ENCODE measurements at places on chromosomes 6 and 20.

DNA sequence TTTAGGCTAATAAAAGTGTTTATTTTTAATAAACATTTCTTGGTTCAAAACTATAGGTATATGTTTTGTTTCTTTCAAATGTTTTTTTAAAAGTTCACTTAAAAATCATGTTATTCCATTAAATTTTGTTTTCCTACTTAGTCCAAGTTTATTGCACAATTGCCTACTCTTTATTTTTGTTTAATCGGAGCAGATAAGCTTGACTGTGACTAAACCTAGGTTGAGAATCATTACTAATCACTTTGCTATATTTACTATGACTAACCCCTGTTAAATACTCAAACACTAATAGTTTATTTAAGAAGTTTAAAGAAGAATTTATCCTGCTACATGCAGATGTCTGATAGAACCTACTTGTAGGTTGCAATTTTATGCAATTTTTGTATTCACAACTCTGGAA lies 18.8 kb downstream of the MAP3K4 start:
- no peak for DNase-seq

DNA sequence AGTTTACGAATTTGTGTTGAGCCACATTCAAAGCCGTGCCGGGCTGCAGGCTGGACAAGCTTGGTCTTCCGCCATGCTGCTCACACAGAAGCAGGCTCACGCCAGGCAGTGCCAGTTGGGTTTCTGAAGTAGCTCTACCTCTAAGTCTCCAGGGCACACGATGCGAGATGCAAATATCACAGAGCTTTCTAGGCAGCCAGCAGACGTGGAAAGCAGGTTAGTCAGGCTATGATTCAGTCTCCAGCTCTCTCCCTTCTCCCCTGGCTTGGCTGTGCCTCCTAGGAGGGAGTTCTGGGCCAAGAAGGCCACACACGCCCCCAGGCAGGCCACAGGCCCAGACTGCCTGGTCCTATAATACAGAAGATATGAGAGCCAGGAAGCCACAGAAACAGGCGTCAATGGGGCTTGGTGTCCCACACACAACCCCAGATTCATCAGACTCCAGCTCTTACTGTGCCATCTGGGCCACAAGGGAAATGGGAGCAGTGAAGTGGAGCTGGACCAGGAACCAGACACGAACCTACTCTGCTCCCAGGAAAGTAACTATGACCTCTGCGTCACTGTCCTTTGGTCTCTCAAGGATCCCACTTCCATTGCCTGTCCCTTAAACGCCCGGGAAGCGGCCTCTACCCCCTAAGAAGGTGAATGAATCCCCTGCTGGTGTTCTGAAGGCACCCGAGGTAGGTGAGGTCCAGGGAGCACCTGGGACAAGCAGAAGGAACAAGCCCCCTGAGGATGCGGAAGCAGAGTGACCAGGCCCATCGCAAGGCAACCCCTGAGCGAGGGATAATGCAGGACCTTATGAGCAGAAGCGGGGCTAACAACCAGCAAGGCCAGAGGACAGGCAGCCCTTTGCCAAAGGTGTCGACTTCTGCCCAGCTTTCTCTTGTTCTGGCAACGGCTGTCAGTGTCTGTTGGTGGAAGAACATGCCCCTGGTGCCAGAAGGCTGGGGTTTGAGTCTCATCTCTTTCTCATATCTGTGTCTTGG lies 61.2 kb downstream of the GFOD1 start:
- peak; percentile 60 for DNase-seq

GRCh38 chr20:48293671-48294070 lies 508.4 kb upstream of the SULF2 start:
- no peak for DNase-seq

DNA sequence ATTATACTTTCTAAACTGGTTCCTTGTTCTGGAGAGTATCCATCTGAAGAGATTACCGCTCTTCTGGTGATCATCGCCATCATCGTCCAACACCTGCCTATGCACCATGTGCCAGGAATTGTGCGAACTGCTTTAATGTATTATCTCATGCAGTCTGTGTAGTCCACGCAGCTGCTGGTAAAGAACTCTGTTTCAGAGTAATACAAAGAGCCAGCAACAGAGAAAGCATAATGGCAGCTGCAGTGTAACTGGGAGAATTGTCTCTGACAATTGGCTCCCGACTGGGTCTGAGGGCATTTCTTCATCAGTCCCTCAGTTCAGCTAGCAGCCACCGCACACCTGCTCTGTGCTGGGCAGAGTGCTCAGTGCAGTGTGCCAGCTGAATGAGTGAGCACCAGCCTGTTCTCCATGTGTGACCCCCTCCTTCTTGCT lies 383.4 kb downstream of the GRIK2 start:
- DNase-seq = no peak

- DNase-seq = no peak
Observed at GRCh38 chr6:14170128-14170527, 52.6 kb downstream of the CD83 start.

DNA sequence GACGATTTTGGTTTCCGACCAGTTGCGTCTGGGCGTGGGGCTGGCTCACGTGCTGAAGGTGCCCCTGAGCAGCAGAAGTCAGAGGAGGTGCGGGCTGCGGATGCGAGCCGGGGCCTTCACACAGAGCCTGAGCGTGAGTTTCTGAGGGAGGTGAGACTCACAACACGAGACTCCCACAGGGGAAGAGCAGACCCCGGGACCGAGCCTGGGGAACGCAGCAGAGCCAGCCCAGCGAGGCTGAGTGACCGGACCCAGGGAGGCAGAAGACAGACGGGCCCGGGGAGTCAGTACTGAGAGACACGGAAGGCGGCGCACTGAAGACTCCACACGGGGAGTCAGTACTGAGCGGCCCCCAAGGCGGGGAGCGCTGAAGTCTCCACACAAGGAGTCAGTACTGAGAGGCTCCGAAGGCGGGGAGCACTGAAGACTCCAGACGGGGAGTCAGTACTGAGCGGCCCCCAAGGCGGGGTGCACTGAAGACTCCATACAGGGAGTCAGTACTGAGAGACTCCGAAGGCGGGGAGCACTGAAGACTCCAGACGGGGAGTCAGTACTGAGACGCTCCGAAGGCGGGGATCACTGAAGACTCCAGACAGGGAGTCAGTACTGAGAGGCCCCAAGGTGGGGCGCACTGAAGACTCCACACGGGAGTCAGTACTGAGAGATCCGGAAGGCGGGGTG lies 77.8 kb downstream of the DLL1 start:
- DNase-seq = no peak

DNA sequence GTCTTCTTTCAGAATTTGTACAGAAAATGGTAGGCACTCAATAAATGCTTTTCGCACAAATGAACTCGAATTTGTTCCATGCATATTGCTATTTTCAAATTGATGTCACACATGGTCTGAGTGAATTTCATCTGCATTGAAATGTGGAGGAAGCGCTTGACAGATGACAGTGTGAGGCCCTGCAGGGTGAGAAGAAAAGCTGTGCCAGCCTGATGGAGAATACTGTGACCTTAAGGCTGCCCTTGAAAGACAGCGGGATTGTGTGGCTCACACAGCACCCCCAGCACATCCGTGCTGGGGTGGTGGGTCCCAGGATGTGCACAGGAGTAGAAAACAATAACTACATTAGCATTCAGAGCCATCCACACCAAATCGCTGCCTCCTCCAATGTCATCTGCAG lies 14.8 kb upstream of the MCHR2 start:
- DNase-seq = no peak

DNA sequence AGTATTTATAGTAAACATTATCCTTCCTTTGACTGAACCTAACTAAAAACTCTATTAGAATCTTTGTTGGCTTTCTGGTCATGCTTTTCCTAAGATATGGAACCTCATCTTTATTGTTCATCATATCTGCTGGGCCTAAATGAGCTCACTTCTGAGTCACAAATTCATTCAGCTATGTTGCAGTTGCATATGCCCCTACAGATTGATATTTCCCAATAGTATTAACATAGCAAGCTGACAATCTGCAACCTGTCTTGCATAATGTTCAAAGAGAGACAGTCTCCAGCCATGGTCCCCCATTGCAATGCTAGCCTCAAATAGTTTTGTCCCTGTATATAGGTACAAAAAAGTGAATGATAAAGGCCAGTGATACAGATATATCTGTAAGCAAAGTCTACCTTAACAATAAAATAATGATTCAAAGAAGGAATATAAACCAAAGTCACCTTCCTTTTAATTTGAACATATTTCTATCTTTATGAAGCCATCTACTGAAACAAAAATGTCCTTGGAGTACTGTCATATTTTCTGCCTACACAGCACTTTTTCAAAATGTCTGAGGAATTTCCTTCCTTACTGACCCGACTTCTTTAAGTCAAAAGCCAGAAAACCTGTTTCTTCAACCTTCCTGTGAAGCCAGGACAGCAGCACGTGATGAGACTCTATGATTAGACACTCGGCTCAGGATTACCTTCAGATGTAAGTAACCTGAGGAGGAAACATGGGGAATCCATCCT lies 140.7 kb downstream of the UBE3D start:
- no peak for DNase-seq

DNA sequence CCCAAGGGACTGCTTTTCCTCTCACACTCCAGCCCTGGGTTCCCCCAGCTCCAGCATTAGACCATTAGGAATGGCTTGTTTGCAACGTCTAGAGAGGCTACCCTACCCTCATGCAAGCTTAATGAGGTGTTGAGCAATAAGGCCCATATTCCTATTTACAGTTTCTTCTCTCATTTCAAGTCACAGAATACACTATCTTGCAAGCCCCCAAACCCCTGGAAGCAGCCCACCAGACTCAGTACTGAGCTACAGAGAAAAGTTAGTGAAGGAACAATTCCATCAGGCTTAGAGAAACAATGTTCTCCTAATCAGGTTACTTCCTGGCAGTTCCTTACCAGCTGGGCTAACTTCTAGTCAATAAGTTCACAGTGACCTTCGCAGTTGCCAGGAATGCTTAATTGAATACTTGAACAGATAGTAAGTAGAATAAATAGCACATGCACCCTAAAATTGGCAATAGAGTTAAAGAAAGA lies 606.5 kb upstream of the NOX3 start:
- DNase-seq = no peak

GRCh38 chr6:26502626-26503025 lies 2.5 kb downstream of the BTN1A1 start:
- DNase-seq = no peak

DNA sequence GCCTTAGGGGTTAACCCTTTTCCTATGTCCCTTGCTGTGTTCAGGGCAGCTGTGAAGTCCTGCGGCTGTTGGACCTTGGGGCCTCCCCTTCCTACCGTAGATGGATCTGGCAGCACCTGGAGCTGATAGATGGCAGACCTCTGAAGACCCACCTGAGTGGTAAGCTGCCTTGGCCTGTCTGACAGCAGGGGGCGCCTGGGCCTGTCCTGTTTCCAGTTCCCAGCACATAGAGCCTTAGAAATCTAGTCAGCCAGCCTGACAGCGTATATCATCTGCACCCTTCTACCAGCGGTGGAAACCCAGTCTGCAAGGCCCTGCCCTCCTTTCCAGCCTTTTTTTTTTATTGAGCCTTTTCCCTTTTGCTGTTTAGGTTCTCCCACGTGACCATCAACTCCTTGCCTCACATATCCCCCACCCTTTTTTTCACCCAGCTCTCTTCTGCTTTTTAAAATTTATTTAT lies 26.6 kb downstream of the CNBD2 start:
- DNase-seq = peak; percentile 87

DNA sequence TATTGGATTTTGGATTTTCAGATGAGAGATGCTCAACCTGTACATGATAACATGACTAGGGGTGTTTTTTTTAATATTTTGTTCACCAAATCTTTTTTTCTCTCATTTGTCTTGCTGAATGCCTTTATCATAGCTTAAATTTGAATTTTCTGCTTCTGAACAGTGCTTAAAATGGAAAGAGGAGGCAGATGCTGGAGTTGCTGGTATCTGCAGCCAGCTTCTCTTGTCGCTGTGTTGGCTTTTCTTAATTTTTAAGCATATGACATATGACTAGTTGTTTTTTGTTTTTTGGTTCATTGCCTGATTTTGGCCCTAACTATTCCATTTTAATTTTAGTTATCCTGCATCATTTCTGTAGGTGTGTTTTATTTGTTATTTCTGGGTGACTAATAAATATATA lies 196.1 kb downstream of the PLCB1 start:
- no peak for DNase-seq

GRCh38 chr6:118468682-118469465 lies 79.2 kb upstream of the PLN start:
- no peak for DNase-seq

DNA sequence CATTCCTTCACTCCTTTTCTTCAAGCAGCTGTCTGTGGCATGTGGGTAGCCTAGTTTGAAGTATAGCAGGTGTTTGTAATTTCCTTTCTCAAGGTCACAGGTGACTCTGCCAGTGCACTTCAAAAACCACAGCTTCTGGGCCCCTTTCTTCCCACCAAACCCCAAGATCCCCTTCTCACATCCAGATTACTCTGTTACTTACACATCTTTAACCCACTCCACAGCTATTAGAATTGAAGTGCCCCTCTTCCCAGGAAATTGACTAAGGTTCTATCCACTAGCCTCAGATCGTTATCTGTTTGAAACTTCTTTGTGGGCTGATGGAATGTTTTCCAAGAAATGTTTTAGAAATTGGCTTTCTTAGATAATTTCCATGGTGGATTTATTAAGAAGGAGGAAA lies 150.8 kb downstream of the AHI1 start:
- no peak for DNase-seq

DNA sequence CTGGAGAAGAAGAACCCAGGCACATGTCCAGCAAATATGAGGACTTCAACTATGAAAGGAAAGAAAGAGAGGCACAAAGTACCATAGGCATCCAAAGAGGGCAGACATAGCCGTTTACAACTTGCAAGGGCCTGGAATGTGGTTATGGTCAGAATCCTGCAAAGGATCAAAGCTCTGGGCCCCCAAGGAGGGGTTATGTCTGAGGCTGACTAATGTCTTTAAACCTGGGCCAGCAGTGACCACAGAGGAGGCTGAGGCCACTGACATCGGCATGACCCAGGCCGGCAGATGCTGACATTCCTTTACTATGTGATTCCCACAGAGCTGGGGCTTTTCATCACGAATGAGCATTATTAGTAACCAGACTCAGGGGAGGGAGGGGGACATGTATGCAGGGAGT lies 861.1 kb downstream of the DHX35 start:
- DNase-seq = no peak

DNA sequence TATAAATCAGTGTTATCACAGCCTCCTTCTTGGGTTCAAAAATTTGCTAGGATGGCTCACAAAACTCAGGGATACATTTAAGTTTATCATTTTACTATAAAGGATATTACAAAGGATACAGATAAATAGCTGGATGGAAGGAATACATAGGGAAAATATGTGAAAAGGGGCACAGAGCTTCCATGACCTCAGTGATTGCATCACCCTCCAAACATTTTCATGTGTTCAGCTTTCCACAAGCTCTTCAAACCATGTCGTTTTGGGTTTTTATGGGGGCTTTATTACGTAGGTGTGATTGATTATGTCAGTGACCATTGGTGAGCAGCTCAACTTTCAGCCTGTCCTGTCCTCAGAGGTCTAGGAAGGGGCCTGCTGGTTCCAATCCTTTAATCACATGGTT lies 68.0 kb downstream of the CYB5R4 start:
- no peak for DNase-seq

DNA sequence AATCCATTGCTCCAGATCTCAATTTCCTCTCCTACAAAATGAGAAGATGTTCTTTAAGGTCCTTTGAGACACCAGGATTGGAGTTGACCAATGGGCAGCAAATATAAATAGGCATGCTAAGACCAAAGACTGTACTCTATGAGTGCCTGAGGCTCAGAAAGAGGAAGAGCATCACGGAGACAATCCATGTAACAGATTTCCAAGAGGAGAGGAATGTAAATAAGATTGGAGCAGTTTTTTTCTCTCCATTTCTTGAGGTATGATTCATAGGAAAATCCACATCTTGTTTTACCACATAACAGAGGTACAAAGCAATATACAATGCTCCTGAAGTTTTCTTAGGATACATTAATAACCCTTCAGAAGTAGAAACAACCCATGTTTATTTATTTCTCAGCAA lies 109.8 kb downstream of the UBE3D start:
- no peak for DNase-seq

Measured in stimulated activated CD4-positive, alpha-beta T cell treated with anti-CD3 and anti-CD28 coated beads, Interleukin-15, amount 100 ng/mL, for 24 hours (primary cell).